Bladder microvascular endothelial cell (primary cell): ENCODE measurements at places on chromosomes 5 and 9. TPM values are rescaled to one million over a fixed set of nuclear protein-coding genes. Genes with fewer than 3 reads are reported as not detected.

The GFI1B gene
- not detected in 2 replicates for total RNA-seq

The ZDHHC12 gene
- 26.9 and 39.0 TPM in 2 replicates for total RNA-seq

The FBXL7 gene
- total RNA-seq = 6.2 and 23.9 TPM in 2 replicates

The GZMA gene
- total RNA-seq = 0.13 TPM in 1 of 2 replicates, not detected in the other

The SCGB3A2 gene
- total RNA-seq = not detected in 2 replicates
